Stimulated activated CD4-positive, alpha-beta T cell treated with anti-CD3 and anti-CD28 coated beads, TNF-alpha, amount 100 ng/mL, for 1 hour (primary cell): ENCODE measurements at places on chromosomes 4 and X.

DNA sequence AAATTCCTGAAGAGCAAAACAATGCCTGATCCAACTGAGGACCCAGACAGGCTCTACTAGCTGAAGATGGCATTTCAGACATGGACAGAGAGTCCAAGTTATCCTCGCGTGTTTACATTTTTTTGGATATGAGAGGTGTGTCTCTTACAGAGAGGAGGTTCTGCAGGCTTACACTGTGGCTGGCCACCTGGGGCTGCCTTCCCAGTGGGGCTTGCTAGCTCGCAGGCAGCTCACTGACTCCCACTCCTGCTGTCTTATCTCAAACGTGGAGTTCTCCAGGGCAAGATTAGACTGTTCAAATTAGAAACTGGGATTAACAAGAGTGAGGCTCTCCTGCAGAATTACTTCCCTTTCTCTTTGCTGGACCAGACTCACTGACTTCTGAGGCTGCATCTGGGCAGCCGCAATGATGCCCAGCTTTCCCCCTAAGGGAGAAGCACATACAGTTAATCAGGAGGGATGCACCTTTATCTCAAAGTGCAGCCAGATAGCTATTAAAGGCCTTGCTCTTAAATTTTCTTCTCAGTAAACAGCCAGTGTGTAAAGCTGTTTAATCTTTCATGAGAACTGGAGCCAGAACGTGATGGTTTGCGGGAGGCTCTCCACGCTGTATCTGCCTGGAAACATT is 123.0 kb downstream of the ENPP6 start:
- no peak for DNase-seq

- DNase-seq: no peak
These were observed 31.5 kb upstream of the IL21 start for GRCh38 chr4:122652379-122652778.

DNA sequence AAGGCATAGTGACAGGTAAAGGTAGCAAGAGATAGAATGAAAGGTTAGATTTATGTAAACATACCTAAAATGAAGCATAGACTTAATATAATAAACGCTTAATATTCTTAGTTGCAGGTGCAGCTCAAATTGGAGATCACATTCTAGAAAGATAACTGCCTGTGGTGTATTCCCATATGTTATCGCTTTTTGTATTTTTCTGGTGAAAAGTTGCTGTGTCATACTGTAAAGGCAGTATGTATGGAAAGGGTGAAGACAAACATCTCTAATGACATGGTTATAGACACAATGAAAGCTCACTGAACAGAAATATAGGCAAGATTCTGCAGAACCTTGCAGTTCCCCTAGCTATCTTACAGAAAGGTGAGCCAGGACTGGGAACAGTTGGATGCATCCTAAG is 240.3 kb downstream of the DCLK2 start:
- DNase-seq: no peak

GRCh38 chrX:97401154-97401553 is 517.4 kb downstream of the RPA4 start:
- no peak for DNase-seq

DNA sequence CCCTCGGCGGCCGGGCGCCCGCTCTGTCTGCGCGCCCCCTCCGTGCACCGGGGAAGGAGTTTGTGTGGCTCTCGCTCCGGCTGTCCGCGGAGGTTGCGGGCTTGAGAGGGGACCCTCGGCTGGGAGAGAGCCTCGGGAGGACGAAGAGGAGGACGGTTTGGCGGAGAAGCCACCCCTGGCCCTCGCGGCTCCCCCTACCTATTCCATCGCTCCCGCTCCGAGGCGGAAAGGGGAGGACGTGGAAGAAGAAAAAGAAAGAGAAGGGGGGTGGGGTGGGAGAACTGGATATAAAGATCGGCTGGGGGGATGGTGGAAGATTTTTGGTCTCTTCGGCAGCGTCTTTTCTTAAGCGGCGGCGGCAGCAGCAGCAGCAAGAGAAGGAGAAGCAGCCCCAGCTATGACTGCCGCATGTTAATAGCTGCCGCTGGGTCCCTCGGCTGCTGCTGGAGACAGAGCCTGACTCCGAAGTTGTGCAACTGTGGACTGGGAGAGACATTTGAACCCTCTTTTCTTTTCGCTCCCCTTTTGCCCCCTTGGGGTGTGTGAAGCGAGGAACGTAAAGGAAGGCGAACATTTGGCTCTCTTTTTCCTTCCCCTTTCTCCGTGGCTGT is 895 bp downstream of the ADGRL3 start:
- DNase-seq: no peak

DNA sequence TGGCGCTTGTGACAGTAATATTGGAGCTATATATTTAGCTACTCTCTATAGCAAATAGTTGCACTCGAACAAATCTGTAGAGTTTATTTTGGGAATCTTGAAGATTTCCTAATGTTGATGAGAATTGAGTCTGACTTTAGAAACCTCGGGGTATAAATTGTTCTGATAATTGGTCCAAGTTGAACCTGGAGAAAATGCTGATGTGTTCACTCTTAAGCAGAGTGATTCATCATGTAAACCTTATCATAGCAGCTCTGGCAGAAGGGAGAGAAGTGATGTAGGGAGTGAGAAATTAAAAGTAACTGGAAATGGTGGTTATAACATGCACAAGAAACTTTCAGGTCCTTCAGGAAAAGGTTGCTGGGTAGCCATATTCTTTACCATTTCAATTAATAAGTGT is 16.4 kb upstream of the SLC4A4 start:
- no peak for DNase-seq

DNA sequence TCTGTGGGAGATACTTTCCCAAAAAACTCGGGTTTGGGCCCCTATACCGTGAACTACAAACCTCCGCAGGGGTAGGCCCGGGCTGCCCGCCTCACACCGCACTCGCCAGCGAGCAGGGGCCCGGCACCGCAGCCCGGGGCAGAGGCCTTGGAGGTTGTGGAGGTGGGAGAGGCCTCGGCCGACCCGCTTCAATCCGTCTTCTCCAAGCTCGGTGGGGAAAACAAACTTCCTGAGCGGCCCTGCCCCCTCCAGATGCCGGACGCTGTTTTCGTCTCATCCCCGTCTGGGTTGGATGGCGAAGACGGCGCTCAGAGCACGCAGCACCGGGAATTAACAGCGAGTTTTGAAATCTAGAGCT is 442 bp upstream of the MCUB start:
- no peak for DNase-seq

DNA sequence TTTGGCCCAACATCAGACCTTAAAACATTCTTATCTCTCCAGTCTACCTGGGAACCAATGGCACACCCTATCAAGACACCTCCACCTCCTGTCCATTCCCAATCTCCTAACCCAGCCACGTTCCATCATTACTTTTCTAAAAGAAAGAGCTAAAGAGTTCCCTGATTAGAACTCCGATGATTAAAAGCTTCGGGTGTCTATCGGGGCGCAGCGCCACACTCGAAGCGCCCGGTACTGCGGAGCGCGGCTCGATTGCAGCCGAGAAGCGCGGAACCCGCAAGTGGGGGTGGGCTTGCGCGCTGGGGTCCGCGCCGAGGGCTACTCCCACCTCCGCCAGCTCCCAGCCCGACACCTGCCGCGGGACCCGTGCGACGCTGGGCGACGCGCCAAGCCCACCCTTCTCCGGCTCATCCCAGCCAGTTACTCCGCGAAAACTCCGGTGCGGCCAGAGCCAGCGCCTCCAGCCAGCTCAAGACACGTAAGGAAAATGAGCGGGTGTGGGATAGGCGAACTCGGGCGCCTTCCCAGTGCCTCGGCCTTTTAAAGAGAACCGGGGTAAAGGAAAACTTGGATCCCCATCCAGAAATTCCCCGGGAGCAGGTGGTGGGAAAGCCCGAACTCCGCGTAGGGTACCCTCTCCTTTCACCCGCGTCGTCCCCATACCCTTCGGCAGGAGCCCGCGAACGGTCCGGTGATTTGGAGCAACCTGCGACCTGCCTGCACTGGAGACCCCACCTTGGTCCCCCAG is 593 bp downstream of the NPY1R start:
- DNase-seq: no peak

GRCh38 chr4:118586357-118586790 is 98.8 kb upstream of the METTL14 start:
- DNase-seq: no peak

- no peak for DNase-seq
These were observed 39.7 kb downstream of the SHROOM2 start for GRCh38 chrX:9825966-9826365.

GRCh38 chr4:132707955-132708354 is 441.1 kb upstream of the PCDH10 start:
- DNase-seq: no peak

- DNase-seq: no peak
These were observed 1.2 kb upstream of the LETM1 start for GRCh38 chr4:1856943-1857699.

DNA sequence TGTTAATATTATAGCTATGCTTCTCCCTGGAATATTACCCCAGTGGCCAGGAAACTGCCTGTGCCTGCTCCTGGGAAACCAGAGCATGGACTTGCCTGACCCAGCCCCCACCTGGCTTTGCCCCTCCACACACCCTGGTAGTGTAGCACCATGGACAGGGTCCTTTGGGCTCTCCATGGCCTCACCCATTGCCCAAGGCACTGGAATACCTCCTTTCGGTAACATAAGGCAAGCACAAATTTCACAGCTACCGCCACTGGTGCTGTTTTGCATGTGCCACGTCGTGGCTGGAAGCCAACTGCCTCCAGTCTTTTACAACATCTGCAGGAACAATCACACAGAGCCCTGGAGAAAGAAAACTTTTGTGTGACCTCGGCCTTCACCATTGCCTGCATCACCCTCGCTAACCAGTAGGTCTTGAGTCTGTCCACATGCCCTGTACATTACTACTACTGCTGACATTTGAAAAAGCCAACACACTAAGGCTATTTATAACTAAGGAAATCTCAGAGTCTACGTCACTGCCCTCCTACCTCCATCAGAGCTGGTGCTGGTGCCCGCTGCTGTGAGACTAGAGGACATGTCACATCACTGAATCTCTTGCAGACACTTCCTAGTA is 47.7 kb downstream of the HPGD start:
- DNase-seq: no peak

GRCh38 chr4:174120446-174121295 is 162.8 kb downstream of the FBXO8 start:
- DNase-seq: no peak

DNA sequence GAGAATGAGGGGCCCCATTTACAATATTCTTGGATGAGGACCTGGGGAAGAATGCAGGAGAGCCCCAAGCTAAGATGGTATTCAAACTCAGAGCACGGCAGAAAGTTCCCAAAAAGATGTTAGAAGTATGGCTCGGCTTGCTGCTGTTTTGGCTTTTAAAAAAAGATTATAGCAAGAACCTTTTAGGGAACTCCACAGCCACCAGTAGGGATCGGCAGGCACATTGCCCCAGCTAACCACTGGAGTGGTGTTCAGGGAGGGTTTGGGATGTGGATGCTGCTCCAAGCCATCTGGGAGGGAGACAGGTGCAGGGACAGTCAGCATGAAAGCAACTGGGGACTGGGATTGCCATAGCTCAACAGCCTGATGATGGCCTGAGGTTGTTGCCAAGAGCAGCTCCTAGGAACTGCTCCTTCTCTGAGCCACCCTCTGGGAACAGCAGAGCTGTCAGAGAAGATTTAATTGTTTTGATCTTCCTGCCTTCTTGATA is 63.0 kb downstream of the SORBS2 start:
- no peak for DNase-seq

DNA sequence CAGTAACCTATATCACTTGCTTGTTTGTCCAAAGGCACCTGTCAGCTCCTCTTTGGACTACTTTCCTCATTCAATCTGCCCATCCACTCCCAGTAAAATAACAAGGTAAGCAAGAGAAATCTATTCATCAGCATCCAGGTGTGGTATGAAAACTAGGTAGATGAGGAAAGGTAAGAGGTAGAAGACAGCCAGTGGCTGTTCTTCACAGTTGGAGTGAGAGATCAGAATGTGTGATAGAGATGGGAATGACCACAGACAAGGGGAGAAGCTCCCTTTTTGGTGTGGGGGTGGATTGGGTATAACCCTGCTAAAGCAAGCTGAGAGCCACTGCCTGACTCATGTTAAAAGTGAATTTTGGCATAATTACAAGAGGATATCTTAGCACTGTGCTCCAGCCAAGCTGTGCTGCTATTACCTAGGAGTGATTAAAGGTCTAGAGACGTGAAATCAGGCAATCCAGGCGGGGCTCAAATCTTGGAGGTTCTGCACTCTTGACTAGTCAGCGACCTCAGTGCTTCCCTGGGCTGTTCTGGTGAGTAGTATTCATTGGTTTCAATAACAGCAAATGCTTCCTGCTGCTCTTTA is 28.1 kb upstream of the RASL11B start:
- no peak for DNase-seq

GRCh38 chr4:39406763-39407583 is at the start of gene KLB:
TSS of gene KLB (plus strand) at chr4:39406930. CDS start at chr4:39406950, 20 bp downstream.
- no peak for DNase-seq

DNA sequence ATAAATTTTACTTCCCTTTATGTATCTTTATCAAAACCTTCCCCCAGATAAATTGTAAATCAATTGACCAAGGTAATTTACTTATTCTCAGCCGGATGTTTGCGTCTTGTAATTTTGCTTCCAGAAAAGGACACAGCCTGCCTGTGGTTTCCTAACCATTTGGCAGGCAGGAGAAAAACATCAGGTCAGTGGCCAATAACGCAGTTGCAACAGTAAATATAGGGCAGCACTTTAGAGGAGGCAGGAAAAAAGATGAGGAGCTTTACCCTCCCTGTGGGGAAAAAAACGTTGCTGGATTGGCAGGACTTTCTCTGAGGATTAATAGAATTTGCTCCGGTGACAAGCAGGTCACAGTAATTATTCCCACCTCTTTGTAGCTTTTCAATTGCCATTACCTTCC is 2618.1 kb downstream of the ARAP2 start:
- no peak for DNase-seq

DNA sequence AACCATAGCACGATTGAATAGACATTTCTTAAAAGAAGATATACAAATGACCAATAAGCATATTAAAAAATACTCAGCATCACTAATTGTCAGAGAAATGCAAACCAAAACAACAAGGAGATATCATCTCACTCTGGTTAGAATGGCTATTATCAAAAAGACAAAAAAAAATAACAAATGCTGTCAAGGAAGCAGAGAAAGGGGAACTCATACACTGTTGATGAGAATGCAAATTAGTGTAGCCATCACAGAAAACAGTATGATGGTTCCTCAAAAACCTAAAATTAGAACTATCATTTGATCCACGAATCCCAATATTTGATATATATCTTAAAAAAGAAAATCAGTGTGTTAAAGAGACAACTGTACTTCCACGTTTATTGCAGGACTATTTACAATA is 71.7 kb upstream of the BANK1 start:
- no peak for DNase-seq

GRCh38 chr4:37188100-37188499 is 56.4 kb upstream of the NWD2 start:
- DNase-seq: no peak

- no peak for DNase-seq
These were observed 189.4 kb downstream of the MAB21L2 start for GRCh38 chr4:150771382-150771781.

DNA sequence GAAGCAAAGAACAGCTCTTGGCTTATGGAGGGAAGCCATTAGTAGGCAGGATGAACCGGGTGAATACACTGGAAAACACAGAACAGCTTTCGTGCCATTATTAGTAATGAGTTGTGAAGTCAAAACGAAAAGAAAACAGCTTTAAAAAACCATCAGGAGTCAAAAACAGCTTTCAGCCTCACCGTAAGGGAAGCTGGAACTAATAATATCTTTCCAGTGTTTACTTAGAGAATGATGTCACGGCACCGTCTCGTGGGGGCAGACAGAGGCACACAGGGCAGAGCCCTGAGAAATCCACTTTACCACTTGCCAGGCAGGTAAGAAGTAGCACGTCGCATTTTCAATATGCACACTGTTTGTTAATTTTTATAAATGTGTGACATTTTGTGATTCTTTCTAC is 37.9 kb upstream of the HMX1 start:
- DNase-seq: no peak
